Daoy (cell line): ENCODE measurements at places on chromosomes 1 and 21. TPM values are rescaled to one million over a fixed set of nuclear protein-coding genes. Genes with fewer than 3 reads are reported as not detected.
A peak's percentile ranks its signal among the peaks of the same experiment; 100 is the strongest.

- no peak for DNase-seq
These were observed 81.1 kb downstream of the NTPCR start for GRCh38 chr1:233031521-233031920.

DNA sequence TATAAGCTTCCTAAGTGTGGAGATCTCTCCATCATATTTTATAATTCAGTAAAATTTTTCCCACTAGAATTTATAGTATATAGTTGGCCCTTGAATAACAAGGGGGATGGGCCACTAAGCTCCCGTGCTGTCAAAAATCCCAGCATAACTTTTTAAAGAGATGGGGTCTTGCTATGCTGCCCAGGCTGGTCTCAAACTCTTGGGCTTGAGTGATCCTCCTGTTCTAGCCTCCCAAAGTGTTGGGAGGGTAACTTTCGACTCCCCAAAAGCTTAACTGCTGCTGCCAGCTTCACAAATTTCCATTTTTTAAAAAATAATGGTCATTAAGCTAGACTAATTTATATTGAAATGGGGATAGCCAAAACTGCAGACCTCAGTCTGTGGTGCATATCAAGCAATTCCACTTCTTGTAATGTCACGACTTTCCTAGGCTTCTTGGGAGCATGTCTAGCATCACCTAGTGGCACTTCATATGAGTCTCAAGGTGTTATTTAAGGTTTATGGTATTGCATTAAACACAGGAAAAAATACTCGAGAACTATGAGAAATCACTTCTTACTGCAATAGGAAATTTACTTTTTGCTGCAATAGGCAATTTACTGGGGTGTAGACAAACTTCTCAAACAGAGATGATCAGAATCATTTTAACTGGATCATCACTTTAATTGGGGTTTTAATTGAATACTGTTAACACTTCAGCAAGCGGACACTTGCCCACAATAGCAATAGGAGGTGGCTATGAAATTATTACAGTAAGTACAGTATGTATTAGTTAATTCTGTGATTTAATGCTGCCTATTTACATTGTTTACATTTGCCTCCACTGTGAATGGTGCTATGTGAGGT lies 19.3 kb upstream of the ACTA1 start:
- DNase-seq = no peak

DNA sequence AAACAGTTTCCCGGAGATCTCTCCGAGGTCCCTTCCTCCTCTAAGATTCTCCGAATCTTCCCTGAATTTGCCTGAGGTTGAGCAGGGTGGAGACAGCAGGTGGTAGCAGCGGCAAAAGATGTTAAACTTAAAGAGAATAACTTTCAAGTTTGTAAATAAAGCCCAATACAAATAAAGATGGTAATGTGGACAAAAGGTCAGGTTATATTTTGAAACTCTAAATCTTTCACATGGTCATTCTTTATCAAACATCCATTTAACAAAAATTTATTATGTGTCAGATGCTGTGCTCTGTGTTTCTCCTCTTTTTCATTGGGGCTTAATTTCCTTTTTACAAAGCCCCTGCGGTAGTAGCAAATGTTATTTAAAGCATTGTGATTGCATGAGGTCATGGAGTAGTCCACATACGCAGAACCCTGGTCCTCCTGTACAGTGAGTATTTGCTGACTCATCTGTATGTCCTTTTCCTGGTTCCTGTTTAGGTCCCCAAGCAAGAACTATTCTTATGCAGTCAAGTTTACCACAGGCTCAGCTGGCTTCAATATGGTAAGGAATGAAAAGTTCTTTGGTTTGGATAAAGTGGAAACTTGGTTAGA lies 119.2 kb downstream of the ITSN1 start:
- DNase-seq = peak; percentile 95

- no peak for DNase-seq
These were observed 25.8 kb downstream of the INTS7 start for GRCh38 chr1:212009561-212009960.

The BCL2L15 gene
- 0.06 and 0.12 TPM in 2 replicates for total RNA-seq

- peak; percentile 58 for DNase-seq
These were observed 79.3 kb downstream of the HMCN1 start for GRCh38 chr1:185813401-185813979.

DNA sequence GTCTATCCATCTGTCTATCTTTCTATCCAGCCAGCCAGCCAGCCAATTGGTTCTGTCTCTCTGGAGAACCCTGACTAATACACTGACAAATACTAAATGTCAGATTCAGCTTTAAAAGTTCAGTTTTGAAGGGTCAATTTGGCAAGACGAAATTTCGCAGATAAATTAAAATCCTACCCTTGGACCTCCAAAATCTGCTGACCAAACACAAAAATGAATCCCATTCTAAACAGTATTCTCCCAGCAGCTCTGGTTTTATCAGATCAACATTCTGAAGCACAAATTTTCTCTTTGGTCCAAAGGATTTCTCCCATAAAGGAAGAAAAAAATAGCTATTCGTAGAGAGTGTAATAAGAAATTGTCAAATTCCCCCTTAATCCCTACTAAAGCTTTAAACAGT lies 248.6 kb downstream of the RERE start:
- no peak for DNase-seq

The CDC14A gene
- total RNA-seq = 4.6 and 5.1 TPM in 2 replicates

- DNase-seq = no peak
These were observed 321.2 kb upstream of the LYPLAL1 start for GRCh38 chr1:218852527-218852926.

GRCh38 chr1:68216089-68216772 lies 16.1 kb downstream of the WLS start:
- no peak for DNase-seq

DNA sequence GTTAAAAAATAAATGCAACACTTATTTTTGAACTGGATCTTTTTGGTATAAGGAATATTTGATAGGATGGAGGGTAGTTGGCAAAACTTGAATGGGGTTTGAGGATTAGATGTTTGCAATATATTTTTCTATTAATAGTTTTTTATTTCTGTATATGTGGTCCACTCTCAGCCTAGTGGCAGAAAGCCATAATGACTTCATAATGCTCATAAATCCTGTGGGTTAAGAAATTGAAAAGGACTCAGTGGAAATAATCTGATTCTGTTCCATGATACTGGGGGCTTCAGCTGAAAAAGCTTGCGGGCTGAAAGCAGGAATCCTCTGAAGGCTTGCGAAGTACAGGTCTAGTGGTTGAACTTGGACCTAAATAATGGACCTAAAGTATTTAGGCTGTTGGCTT lies 1028.6 kb upstream of the PRMT6 start:
- DNase-seq = no peak

DNA sequence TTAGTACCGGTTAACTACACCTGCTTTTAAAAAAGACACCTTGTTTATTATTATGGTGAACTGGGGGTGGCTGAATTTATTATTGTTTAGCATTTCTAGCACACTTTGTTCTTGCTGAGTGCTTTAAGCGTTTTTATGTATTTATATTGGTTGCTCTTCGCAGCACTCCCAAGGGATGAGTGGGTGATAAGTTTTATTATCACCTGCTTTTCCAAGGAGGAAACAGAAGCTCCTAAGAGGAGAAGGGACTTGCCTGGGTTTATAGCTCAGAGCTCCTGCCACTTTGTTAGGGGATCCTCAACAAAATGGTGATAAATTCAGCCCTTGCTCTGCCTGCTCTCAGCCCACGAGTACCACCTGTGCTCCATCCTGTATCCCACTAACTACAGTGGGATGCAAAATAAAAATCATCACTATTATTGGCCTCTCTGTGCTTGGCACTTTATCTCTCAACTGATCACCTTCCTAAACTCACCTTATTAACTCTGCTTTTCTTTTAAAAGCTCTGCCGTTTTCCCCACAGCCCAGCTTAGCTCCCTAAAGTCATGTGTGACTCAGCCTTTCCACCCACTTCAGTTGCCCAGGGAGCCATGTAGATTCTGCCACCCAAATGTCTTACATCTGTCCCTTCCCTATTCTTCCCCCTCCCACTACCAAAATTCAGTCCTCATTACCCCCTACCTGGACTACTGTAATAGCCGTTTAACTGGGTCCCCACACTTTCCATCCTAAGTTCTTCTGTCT lies 44.5 kb downstream of the BCL9 start:
- peak; percentile 5 for DNase-seq

- peak; percentile 68 for DNase-seq
These were observed 2.7 kb downstream of the CDC14A start for GRCh38 chr1:100354971-100355394.

GRCh38 chr1:43524804-43525203 lies 5.9 kb upstream of the PTPRF start:
- no peak for DNase-seq

DNA sequence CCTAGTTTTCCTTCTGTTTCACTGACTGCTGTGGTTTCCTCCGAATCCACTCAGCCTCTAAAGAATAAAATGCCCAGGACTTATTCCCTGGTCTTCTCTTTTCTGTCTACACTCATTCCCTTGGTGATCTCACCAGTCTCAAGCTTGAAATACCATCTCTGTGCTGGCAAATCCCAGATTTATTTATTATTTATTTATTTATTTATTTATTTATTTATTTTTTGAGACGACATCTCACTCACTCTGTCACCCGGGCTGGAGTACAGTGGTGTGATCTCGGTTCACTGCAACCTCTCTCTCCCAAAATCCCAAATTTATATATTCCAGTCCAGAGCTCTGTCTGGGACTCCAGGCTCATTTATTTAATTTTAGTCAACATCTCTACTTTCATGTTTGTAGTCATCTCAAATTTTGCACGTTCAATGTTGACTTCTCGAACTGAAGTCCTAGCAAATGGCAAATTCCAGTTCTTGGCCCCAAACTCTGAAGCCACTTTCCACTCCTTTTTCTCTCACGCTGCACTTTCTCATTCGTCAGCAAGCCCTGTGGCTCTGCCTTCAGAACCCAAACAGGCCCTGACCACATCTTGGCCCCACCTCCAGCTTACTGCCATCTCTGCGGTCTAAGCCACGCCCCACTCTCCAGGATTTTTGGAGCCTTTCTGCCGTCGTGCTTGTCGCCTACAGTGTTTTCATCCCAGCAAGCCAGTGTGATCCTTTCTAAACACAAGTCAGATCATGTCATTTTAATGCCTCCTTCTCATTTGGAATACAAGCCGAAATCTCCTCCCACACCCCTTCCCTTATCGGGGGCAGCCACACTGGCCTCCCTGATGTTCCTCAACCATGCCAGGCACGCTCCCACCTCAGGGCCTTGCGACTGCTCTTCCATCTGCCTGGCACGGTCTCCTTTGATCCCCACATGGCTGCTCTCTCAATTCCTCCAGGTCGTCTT lies 14.2 kb upstream of the TENT5B start:
- peak; percentile 83 for DNase-seq

DNA sequence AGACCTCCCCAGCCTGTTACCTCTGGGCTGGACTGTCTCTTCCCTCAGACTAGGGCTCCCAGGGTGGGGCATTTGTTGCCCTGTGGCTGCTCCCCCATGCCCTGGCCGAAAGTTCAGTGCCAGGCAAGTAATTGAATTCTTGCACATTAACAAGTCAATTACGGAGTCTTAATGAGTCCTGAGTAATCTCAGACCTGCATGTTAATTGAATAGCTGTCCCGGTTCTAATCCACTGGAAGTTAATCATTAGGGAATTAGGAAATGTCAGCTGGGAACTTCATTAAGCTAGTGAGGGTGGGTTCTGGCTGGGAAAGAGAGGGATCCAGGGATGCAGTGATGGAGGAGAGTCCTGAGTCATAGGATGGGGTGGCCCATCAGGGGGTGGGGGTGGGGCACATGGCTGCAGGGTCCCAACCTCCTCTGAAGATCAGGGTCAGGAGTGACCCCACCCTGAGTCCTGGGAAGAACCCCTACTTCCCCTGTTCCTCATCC lies 47.1 kb upstream of the CSF3R start:
- no peak for DNase-seq

The PWP2 gene
- total RNA-seq = 10.1 and 14.8 TPM in 2 replicates

The S100A1 gene
- total RNA-seq = 0.40 TPM in 1 of 2 replicates, not detected in the other

DNA sequence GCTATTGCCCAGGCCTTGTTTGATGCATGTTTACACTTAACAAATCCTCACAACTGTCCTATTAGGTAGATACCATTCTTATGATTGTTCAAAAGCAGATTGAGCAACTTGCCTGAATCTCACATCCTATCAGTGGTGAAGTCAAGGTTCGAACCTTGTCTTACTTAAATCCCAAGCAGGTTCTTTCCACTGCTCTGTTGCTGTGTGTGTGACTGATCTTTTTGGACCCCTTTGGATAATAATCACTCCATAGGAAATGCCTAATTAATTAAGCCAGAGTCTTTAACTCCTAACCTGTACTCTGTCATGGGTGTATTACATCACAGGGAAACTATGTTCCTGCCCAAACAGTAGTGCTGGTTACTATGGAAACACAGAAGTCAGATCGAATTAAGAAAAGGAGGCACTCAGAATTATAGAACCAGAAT lies 84.2 kb downstream of the SPATA46 start:
- DNase-seq = no peak

GRCh38 chr21:18411565-18411964 lies 8.0 kb upstream of the TMPRSS15 start:
- no peak for DNase-seq

DNA sequence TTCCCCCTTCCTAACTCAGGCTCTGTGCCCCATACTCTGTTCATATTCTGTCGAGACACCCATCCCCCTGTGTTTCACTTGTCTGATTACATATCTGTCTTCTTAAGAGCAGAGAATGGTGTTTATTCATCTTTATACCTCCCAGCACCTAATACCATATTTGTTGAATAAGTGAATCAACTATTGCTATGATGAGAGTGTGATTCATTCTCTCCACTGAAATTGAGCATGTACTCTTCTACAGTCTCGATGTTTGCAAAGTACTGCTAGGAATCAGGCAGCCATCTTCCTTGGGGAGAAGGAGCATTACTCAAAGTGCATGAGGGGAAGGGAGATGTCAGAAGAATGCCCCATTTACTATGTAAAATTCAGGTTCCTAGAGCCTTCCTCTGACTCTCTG lies 27.0 kb downstream of the TBX15 start:
- DNase-seq = no peak

- DNase-seq = no peak
These were observed 135.5 kb downstream of the MIS18A start for GRCh38 chr21:32143241-32143939.

- DNase-seq = no peak
These were observed 274.6 kb downstream of the LRRC7 start for GRCh38 chr1:69842326-69842725.

The COL6A2 gene
- total RNA-seq = 456 and 480 TPM in 2 replicates

- DNase-seq = no peak
These were observed 5.8 kb downstream of the ROR1 start for GRCh38 chr1:63779338-63780211.

The VAV3 gene
- 2.4 and 3.8 TPM in 2 replicates for total RNA-seq

The RGS4 gene
- 68.6 and 81.8 TPM in 2 replicates for total RNA-seq

The RHOC gene
- 443 and 466 TPM in 2 replicates for total RNA-seq

GRCh38 chr1:119968068-119968492 lies 71.8 kb upstream of the ADAM30 start:
- peak; percentile 75 for DNase-seq

- peak; percentile 8 for DNase-seq
These were observed 30.6 kb downstream of the FYB2 start for GRCh38 chr1:56788588-56788987.

GRCh38 chr1:27065999-27066630 lies 53.5 kb upstream of the TENT5B start:
- DNase-seq = no peak
